Nucleus accumbens (tissue), 56 donors: ENCODE measurements at places on chromosomes 13 and 19.

DNA sequence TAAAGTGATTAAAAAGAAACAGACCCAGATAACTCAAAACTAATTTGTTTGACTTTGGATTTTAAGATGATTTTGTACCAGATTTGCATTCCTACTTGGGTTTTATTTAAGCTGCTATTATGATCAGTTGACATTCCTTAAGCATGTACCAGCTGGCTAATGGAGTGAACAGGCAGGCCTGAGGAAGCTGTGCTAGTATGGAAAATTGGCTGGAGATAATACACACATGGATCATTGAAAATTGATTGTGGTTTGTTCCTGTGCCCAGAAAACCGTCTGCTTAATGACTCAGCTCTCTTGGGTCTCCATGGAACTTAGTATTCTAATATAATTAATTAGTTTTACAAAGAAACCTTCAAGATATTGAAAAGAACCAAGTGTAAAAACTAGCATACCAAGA is 22.6 kb downstream of the POLR1D start:
- no peak for DNase-seq

GRCh38 chr13:43333176-43333575 is 309.8 kb downstream of the DNAJC15 start:
- no peak for DNase-seq

DNA sequence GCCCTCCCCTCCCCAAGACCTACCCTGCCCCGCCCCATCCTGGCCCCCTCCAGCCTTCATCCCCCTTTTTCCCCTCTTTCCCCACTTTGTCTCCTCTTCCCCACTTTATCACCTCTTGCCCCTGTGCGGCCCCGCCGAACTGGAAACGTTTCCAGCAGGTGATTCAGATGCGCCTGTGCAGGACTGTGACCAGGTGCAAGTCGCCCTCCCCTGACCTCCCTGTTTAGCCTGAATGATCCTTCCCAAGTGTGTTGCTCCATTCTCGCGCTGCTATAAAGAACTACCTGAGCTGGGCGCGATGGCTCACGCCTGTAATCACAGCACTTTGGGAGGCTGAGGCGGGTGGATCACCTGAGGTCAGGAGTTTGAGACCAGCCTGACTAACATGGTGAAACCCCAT is 25.9 kb downstream of the ZNF791 start:
- no peak for DNase-seq

- DNase-seq, result no peak
Measured at GRCh38 chr13:52851137-52851962, 2.9 kb upstream of the PCDH8 start.

DNA sequence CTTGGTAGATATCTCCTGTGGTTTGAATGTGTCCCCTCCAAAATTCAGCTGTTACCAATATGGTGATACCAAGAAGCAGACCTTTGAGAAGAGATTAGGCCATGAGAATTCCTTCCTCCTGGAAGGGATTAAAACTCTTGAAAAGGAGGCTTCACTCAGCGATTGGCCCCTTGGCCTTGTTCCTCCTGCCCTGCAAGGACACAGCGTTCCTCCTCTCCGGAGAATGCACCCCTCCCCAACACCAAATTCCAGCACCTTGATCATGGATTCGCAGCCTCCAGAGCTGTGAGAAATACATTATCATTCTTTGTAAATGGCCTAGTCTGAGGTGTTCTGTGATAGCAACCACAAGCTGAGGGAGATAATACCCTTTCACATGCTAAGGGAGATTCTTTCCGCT is 34.5 kb upstream of the ARHGEF7 start:
- no peak for DNase-seq

- no peak for DNase-seq
Measured at GRCh38 chr13:73772449-73773167, 361.6 kb downstream of the KLF12 start.

DNA sequence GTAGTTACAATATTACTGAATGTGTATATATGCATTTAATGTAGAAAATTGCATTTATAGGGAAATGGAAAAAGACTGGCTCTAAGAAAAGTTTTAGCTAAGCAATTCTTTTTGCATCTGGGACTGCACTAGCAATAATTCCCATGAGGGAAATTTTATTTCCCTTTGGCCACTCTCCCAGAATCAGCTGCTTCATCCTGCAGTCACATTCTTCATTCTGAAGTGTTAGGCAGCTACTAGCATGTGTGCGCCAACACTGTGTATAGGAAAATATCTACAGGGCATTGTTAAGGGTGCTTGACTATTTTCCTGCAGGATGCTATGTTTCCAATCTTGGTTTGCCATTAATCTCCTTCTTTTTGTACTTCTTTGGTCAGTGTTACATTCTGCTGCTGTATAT is 312.8 kb upstream of the PCDH20 start:
- no peak for DNase-seq

DNA sequence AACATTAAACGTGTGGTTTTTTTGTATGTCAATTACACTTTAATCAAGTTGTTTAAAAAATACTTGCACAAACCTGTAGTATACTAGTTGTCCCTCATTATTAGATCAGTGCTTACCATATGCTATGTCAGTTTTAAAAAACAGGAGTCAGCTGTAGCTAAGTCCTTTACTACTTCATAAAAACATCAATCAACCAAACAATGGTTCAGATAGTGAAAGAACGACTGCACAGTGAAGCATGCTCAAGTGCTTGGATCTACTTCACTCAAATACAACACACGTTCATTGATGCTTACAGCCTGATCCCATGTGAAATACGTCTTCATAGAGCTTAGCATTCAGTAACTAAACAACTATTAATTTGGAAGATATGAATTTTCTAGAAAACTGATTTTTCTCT is 225.0 kb downstream of the FGF14 start:
- DNase-seq, result no peak

DNA sequence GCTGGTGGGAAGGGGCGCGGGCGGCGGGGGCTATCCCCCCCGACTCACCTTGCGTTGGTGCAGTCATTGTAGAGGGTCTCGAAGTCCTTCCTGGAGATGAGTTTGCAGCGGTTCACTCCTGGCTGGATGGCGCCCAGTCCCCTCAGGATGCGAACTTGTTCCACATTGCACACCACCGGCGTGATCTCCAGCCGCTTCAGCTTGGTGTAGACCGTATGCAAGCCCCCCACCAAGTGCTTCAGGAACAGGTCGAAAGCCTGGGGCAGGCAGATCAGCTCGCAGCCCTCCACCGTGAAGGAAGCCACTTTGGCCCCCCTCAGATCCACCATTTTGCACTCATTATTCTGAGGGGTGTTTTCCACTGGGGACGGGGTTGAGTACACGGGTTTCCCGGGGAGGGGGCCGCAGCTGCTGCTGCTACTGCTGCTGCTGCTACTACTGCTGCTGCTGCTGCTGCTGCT is 1.1 kb downstream of the DACH1 start:
- peak; percentile 30 for DNase-seq

GRCh38 chr13:109309625-109310363 is 476.6 kb downstream of the IRS2 start:
- no peak for DNase-seq

- no peak for DNase-seq
Measured at GRCh38 chr19:443005-443404, 17.8 kb downstream of the SHC2 start.

- peak; percentile 52 for DNase-seq
Measured at GRCh38 chr19:4811328-4812131, 20.0 kb downstream of the TICAM1 start.

DNA sequence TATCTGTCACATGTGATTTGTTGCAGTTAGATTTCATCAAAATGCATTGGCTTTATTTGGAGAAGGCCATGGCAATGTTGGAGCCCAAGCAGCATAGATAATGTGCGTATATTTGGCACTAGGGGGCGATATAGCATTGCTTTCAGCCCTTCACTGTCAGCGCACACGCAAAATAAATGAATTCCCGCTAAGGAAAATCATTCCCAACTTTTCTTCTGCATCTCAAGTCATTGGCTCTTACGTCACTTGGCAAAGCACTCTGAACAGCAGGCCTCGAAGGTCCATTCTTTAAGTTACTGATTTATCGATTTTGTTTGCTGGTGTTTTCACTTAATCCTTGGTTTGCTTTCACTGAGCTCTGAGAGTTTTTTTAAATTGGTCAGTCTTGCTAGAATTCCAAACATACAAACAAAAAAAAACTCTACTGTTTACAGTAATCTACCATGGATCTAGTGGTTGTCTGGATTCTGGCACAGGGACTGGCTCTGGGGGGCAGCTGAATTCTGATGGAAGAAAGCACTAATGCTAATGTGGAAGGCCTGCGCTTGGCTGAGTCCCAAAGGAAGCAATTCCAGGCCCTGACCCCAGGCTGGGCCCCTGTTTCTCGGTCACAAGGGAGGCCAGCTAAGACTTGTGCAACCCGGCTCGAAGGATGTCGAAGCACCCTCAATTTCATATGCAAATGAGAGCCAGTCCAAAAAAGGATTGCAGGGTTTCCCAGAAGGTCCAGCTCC is 97.7 kb upstream of the IPO5 start:
- DNase-seq, result no peak

- peak; percentile 22 for DNase-seq
Measured at GRCh38 chr19:16115301-16116039, 3.8 kb downstream of the RAB8A start.

- DNase-seq, result no peak
Measured at GRCh38 chr13:70829748-70830147, 721.5 kb upstream of the KLHL1 start.

DNA sequence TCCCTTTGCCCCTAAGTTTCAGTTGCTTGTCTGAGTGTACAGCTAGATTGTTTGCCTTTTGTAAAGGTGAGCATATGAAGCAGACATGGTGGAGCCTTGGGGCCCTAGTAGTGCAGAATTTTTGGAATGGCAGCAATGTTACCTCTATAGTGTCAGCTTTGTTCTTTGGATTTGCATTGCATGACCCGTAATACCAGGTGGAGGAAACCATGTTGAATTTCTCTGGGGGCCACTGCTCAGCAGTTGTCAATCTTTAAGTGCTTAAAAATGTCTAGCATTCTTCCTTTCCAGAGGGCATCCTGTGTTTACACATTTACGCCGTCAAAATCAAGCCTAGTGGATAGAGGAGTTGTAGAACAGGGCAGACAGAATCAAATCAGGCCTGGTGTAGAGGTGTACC is 303.3 kb downstream of the ATP8A2 start:
- no peak for DNase-seq

DNA sequence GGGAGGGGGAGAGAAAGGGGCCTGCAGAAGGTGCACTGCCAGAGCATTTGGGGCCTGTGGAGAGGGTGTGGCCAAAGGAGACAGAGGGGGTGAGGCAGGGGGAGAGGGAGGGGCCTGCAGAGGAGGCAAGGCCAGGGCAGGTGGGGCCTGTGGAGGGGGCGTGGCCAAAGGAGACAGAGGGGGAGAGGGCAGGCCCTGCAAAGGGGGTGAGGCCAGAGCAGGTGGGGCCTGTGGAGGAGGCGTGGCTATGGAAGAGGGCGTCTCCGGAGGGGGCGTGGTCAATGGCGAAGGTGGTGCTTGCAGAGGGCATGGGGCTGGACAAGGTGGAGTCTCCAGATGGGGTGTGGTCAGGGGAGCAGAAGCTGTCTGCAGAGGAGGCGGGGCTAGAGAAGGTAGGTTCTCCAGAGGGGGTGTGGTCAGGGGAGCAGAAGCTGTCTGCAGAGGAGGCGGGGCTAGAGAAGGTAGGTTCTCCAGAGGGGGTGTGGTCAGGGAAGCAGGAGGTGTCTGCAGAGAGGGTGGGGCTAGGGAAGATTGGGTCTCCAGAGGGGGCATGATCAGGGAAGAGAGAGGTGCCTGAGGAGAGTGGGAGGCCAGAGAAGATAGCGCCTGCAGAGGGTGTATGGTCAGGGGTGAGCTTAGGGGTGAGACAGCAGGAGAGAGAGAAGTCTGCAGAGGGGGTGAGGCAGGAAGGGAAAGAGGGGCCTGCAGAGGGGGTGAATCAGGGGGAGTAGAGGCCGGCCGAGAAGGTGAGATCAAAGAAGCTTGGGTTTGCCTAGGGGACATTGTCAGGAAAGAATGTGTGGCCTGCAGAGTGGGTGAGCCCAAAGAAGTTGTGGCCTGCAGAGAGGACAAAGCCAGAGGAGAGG is 3.4 kb downstream of the PRR36 start:
- peak; percentile 81 for DNase-seq

DNA sequence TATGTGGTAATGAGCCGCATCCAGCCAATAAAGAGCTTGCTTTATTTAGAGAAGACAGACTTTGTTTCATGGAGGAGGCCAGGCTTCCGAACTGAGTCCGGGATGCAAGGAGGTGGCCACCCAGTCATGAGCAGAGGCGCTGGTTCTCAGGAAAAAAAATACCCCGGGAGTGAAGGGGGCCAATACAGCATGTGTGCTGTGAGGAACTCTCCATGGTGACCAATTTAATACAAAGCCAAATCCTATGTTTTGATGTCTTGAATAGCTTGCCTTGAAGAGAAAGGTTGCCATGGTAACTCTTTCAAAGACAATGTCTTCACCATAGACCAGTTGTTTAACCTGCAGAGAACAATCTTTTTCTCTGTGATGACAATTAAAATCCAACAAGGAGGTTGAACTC is 43.4 kb upstream of the PDCD5 start:
- DNase-seq, result no peak

GRCh38 chr19:1511318-1512317 is 1.2 kb downstream of the ADAMTSL5 start:
- DNase-seq, result no peak

GRCh38 chr13:110164706-110165105 is 142.3 kb downstream of the COL4A1 start:
- no peak for DNase-seq

- no peak for DNase-seq
Measured at GRCh38 chr19:7787141-7787540, 24.1 kb downstream of the CLEC4M start.

DNA sequence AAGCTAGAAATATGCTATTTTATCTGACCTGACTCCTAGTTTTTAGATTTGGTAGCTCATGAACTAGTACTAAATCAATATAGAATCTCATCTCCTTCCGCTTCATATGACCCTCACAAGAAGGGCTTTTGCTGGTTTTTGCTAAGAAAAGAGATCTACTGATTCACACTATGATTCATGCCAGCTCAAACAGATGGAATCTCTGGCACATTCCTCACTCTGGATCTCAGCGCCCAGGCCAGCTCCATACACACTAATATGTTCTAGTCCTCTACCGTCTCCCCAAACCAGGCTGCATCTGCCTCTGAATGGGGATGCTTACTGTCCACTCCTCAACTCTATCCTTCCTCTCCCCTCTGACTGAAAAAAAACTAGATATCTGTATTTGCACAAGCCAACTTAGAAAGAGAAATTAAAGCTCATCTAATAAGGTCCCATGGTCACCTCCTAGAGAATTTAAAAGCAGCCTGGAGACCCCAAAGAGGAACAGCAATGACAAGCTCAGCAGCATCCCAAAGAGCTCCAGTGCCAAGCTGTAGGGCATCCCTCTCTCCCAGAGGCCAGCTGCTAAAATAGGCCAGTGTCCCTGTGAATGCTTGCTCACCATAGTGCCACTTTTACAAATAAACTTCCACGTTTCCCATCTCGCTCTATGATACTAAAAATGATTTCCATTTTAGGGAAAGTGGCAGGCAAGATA is 74.9 kb downstream of the LHFPL6 start:
- DNase-seq, result no peak

- DNase-seq, result no peak
Measured at GRCh38 chr13:85091631-85092234, 707.5 kb downstream of the SLITRK6 start.
